Activated T-helper 1 cell treated with anti-CD3 and anti-CD28 coated beads, Interleukin-12 subunit alpha, Interleukin-12 subunit beta, Interleukin-2, Interleukin-4 antibody, amounts not matched to agents 30 ng/mL and 10 ng/mL and 1 ng/mL, durations not matched to agents 14 hours and 24 hours and 36 hours (primary cell): ENCODE measurements at places on chromosomes 13 and 19. TPM values are rescaled to one million over a fixed set of nuclear protein-coding genes. Genes with fewer than 3 reads are reported as not detected.

DNA sequence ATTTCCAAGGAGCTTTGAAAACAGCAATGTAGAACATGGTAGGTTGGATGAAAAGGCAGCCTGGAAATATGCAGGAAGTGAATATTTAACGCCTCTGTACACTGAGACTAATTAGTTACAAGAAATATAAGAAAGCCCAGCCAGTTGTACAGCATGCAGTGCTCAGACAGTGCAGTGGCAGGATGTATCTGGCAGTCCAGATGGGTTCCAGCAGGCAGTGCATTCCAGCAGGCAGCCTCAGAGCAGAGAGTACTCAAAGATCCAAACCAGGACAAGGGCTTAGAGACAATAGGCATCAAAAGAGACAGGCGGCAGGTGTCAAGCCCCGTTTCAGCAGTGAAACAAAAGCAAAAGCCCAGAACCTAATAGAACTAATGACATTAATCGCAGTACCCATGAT lies 2776.3 kb downstream of the PCDH9 start:
- no peak for DNase-seq

DNA sequence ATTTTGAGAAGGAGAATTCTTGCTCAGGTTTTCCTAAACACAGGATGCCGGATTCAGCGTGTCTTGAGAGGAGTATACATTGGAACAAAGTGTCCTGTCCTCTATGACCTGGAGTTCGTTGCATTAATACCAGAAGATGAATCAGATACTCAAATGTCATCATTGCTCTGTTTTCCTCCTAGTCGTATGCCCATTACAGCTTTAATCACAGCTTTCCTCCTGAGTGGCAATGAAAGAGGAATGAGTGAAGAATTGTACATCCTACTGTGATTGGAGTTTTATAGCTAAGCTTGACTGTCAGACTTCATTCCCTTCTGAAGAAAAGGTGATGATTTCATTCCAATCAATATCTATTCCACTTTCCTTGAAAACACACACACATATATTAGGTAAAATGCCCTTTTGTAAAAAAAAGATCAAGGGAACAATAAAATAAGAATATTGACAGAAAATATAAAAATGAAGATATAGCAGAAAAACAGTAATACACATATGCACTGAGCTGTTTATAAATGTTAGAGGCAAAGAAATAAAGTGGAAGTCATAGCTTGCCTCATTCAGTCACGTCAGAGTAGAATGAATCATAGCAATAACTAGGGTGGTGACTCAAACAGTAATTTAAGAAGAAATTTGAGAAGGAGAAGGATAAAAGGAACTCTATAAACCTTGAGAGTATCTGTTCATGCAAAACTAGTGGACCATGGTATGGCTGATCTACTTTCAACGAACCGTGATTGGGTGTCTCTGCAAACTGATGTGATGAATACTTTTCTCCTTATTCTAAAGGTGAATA lies 501.5 kb downstream of the SUCLA2 start:
- DNase-seq = no peak

CYP2S1 gene
- total RNA-seq = 0.60 and 0.73 TPM in 2 replicates

- no peak for DNase-seq
Measured at GRCh38 chr13:97621631-97622030, 187.7 kb downstream of the RAP2A start.

SPRYD7 gene
- 6.9 and 7.0 TPM in 2 replicates for total RNA-seq

DNA sequence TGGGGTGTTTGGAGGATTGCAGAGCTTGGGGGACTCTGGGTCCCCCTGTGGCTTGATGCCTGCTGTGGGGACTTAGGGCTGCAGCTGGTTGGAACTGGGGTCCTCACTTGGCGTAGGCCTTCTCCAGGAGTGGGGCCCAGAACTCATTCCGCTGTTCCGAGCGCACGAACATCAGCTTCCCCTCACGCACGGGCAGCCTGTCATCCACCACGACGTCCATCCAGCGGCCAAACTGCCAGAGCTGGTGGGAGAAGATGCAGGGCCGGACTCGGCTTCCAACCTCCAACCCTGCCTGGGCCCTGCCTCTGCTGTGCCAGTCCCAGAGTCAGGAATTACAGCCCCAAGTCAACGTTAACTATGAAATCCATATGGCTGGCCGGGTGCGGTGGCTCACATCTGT lies 2.6 kb downstream of the CAPN12 start:
- DNase-seq = no peak

GRCh38 chr13:32588736-32589135 lies 2.5 kb downstream of the PDS5B start:
- no peak for DNase-seq

DNA sequence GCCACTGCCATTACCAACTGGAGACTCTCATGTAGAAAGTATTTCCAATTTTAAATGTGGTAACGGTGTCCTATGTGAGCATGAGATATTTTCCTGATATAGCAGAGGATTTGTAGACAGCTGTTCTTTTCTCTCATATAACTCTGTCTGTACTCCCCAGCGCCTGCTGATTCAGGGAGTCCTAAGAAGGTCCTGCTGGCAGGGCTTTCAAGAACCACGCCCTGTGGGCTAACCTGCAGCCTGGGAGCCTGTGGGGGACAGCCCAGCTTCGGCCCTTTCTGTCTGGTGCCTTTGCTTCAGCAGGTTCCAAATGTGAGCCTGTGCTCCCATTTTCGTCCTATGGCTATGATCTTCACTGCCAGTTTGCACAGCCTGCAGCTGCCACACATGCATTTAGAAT lies 316.8 kb downstream of the ATP8A2 start:
- no peak for DNase-seq

DNA sequence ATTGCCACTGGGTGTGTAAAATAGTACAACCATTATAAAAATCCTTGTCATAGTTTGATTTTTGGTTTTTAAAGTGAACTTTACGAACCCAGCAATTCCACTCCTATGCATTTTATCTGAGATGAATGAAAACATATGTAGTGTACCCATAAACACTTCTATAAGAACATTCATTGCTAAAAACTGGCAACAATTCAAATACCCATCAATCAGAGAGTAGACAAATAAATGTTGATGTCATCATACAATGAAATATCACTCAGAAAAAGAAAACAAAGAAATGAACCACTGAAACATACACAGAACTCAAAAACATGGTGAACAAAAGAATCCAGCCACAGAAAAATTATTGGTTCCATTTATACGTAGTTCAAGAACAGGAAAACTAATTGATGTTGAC lies 202.3 kb downstream of the ABCC4 start:
- no peak for DNase-seq

PRR12 gene
- 32.3 and 34.2 TPM in 2 replicates for total RNA-seq

ZSCAN1 gene
- total RNA-seq = not detected in 2 replicates

- no peak for DNase-seq
Measured at GRCh38 chr13:42720113-42720857, 61.1 kb upstream of the FAM216B start.

GRCh38 chr19:18699403-18700054 lies 16.0 kb downstream of the CRTC1 start:
- no peak for DNase-seq

- no peak for DNase-seq
Measured at GRCh38 chr13:22126433-22127021, 455.7 kb downstream of the FGF9 start.

GRCh38 chr19:1523412-1524286 lies at the start of gene PLK5:
Gene PLK5 (plus strand): TSS chr19:1524077. CDS start chr19:1526997, 2,920 bp downstream.
- DNase-seq = no peak

DNA sequence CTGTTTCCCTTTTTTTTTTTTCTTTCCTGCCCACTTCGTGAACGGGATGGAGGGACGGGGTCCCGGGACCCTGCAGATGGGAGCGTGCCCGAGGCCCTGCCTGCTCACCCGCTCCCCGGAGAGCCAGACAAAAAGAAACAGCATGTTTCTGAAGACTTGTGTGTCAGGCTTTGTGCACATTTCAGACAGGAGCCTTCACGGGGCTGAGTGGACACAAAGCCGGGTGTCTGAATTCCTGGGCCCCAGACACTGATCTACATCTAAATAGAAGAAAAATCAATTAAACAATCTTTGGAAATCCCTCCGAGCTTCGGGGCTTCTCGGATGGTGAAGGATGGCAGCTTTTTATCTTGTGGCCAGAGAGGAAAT lies 4.2 kb downstream of the PGPEP1 start:
- no peak for DNase-seq

- DNase-seq = peak; percentile 73
Measured at GRCh38 chr19:19034204-19034624, 811 bp downstream of the ARMC6 start.

SHISA7 gene
- not detected in 2 replicates for total RNA-seq

C3 gene
- 6.1 and 7.2 TPM in 2 replicates for total RNA-seq

GPR180 gene
- 9.6 and 11.1 TPM in 2 replicates for total RNA-seq

DNA sequence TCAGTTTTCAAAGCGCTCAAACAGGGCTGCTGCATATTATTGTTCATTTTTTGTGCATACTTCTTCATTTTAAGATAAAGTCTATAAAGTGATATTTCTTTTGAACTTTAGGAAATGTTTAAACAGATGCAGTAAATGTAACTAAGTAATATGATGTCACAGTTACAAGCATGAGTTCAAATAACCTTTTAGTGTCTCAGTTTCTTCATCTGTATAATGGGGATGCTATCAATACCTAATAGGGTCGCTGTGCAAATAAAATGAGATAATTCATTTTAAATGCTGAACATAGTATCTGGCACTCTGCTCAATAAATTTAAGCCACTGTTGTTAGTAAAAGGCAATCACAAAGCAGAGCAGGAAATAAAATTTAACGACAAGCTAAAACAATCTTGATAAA lies 97.5 kb downstream of the UGGT2 start:
- DNase-seq = no peak

GRCh38 chr13:110422913-110423688 lies 116.0 kb downstream of the COL4A2 start:
- no peak for DNase-seq

DNA sequence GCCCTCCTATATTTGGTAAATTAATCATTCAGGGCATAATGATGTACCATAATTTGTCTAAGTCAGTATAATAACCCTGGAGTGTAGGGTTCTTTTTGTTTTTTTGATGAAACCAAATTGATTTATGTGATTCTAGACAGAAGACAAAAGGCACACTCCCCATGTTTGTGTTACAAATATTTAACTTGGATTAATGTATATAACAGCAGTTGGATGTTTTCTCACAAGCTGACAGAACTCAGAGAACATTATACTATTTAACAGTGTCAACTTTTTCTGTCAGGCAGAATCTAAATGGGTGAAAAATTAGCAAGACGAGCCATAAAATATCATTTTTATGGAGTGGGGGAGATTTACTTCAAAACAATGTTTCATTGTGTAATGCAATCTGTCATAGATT lies 15.2 kb downstream of the CBY2 start:
- no peak for DNase-seq

MCEMP1 gene
- total RNA-seq = not detected in 2 replicates

- DNase-seq = no peak
Measured at GRCh38 chr13:97459215-97459777, 25.3 kb downstream of the RAP2A start.

GRCh38 chr13:40624383-40624782 lies 42.1 kb downstream of the FOXO1 start:
- no peak for DNase-seq

- no peak for DNase-seq
Measured at GRCh38 chr13:53042877-53043276, 14.3 kb downstream of the OLFM4 start.

DNA sequence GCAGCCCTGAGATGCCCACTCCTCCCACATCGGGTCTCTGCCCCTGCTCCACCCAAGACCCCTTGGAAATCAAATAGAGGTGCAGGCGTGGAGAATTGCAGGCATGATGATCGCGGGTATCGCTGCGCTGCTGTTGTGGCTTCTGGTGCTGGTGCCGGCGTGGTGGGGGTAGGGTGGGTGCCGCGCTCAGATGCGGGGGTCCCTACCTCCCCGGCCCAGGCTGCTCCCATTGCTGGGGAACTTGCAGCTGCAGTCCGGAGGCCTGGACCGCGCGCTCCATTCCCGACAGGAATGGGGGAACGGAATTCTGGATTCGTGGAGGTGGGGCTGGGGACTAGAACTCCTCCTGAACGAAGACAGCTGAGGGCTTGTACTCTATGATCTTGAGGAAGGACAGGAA lies 20.4 kb downstream of the CYP2F1 start:
- no peak for DNase-seq
